ENCODE measurements at places on chromosomes 2 and 18.

DNA sequence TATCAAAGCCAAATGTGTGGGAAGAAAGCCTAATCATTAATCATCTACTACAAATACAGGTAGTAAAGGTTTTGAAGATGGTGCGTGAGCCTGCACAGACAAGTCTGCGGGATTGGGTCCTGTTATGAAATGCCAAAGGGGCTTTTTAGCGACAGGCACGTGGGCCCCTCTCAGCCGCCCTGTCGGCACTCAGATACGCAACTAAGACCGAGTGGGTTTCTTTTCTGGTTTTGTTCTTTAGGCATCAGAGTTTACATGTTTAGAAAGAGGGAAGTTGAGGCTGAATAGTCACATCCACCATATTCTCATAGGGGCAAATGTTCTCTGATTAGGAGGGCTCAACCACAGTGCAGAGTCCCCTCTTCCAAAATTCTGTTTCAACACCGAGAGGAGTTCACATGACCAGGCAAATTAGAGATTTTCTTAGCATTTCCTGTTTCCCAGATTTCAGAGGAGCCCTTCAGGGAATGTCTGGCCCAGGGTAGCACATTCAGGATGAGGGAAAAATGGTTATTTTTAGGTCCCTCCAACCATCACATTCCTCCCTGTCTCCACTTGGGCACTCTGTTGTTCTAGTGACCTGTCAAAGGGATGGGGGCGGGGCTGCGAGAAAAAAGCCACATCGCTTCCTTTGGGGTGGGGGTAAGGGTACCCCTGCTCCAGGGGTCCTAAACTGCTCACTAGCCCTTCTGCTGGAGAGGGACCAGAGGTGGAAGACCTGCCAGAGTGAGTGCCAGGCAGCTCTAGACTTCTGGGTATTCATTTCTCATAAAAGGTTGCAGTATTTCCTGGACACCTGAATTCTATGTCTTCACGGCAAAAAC, 159.2 kb downstream of the BCL2 start:
- no peak for DNase-seq

- DNase-seq, result no peak
These were observed 52.5 kb downstream of the KCNE4 start for GRCh38 chr2:223104336-223105132.

DNA sequence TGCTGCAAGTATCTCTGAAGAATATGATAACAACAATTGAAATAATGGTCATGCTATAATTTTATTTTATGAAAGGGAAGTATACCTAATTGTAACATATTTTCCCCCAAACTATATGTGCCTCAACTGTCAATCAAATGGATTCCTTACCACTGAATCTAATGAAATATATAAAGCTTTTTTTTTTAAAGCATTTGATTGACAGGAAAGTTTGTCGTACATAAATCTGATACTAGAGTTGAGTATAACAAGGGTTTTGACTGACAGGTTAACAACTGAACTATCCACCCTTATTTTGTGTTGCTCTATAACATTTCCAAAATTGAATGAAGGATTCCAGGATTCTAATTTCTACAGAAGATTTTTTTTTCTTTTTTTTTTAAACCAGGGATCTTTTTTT, 1333.3 kb upstream of the SLC39A10 start:
- no peak for DNase-seq

GRCh38 chr2:241798081-241798630, 10.8 kb upstream of the NEU4 start:
- no peak for DNase-seq

GRCh38 chr2:1219901-1220573, 193.2 kb upstream of the TPO start:
- DNase-seq, result no peak

- no peak for DNase-seq
These were observed 240.9 kb upstream of the APCDD1 start for GRCh38 chr18:10213526-10213925.

- DNase-seq, result no peak
These were observed 29.2 kb downstream of the PDIA6 start for GRCh38 chr2:10783421-10783820.

DNA sequence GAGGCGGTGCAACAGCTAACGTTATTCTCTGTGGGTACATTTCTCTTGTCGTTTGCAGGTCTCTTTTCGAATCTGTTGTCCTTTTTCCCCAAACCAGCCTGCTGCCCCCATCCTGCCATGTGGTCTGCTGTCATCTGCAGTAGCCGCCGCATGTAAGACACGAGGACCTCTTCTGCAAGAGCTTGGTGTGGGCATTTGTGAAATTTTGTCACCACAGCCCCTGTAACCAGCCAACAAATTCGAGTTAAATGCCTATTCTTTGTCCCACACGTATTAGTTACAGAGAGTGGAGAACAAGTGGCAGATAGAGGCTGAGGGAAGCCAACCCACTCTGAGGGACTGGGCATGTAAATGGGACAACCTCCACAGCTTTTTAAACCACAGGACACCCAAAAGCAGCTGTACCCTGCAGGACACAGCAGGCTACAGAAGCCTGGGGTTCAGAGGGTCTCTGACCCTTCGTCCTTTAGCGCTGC, 35.0 kb downstream of the ITGA6 start:
- DNase-seq, result no peak

DNA sequence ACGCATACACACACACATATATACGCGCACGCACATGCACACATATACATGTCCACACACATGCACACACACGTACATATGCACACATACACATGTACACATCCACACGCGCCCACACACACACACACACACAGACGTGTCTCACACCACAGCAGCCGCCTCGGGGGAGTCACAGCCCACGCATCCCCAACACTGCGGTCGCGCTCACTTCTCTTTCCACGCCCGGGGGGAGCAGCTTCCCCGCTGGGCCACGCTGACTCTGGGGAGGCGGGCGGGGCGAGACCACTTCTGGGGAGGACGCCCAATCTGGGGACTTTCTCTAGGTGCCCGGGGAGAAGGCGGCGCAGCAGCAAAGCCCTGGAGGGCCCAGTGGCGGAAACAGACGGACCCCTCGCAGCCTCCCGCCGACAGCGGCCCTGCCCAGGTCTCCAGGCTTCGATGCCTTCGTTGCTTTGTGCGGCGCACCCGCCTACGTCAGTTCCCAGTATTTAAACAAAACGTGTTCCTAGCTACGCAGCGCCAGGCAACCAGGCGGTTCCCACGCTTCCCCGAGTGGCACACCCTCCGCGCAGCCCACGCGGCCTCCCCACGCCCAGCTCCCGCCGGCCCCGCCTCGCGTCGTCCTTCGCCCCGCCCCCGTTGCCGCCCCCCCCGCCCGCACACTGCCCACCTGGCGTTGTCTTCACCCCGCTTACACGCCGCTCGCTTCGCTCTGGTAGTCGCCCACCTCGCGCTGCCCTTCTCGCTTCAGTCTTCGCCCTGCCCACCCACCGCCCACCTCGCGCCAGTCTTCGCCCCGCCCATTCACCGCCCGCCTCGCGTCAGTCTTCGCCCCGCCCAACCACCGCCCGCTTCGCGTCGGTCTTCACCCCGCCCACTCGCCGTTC, 810 bp upstream of the RBFA start:
- DNase-seq, result no peak

DNA sequence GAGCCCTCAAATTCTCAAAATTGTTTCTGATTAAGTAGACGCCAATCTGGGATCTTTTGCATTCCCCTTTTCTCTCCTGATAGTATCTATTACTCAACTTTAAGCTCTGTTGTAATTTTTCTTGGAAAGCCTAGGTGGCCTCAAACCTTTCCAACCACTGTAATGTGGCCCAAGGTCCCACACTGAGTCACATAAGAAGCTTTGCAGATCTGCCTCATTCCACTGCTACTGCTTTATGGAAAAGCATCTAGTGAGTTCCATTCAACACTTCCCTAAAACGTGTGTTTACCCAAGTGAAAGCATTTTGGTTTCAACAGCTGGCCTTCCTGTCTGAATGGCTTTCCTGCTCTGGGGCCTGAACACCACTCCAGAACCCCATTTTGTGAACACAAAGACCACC, 493.6 kb upstream of the SPHKAP start:
- no peak for DNase-seq

DNA sequence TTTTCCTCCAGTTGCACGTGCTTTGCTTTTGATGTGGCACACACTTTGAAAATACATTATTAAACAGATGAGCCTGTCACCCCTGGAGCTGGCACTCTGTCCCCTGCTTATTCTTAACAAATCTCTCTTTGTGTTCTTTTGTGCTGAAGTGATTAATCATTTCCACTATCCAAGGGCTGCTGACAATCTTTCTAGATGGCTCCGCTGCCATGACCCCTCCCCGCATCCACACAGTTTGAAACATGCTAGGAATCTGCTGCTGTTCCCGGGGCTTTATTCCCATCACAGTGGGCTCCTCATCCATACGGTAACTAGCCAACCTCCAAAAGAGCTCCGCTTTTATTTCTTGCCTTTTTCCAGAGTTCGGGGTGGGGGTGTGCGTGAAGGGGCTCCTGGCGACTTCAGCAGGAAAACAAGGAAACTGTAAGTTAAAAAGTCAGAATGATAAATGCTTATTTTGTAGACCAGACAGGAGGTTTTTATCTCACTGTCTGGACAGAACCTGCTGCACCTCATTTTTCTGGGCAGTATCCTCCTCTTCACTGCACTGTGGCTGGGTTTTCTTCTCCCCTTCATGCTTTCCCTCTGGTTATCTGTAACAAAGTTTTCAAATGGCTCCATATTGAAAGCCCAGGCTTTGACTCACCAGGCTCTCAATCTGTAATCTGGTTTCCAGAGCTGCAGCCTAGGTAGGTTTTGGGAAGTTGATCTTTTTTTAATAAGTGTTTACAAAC, 319.7 kb downstream of the AFF3 start:
- no peak for DNase-seq

- DNase-seq, result no peak
These were observed 53.6 kb upstream of the TMEM17 start for GRCh38 chr2:62559582-62559981.

DNA sequence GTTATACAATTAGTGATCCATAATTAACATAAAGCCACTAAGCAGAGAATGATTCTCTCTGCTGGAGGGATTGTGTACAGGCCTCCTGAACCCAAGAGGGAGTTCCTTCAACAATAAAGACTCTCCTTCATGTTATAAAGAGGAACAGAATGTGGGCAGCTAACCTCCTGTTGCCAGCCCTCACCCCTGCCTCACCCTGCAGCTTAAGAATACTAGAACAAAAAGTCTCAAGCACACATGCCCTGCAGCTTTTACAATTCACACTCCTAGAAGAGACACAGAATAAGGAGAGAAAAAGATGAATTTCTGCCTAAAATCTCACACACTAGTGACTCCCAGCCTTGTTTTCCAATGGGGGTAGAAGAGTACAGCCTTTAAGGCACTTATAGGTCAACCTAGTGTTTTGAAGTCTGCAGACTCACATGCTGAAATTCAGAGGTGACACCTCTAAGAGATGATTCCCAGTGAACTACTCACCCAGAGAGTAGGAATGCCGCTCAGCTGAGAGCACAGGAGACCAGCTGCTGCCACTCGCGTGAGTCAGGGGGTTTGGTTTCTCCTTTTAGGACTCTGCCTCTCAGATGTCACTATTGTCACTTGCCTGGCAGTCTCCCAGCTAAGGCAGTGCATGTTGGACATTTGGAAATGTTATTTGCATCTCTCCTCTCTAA, 32.5 kb upstream of the IL1RL1 start:
- no peak for DNase-seq

GRCh38 chr2:153235516-153235915, 243.0 kb downstream of the RPRM start:
- DNase-seq, result no peak

- DNase-seq, result no peak
These were observed 75.6 kb upstream of the ETAA1 start for GRCh38 chr2:67321588-67321903.

GRCh38 chr2:206442833-206443734, at the start of gene ADAM23:
Gene ADAM23 (plus strand): TSS chr2:206443532. CDS start chr2:206443867, 335 bp downstream.
- peak; percentile 85 for DNase-seq

DNA sequence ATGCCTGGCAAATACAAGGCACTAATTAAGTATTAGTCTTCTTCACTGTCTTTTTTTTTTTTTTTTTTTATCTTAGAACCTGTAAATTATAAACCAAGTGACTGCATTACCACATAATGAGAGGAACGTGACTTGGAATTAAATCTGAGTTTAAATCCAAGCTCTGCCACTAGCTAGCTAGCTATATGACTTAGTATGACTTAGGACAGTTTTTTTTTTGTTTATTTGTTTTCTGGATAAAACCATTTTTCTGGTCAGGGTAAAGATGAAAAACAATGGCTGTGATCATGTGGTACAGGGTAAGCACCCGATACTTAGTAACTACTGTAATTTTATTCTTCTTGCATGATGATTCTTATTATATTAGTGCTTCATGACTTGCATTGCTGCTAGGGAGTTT, 191.8 kb upstream of the LRRTM1 start:
- DNase-seq, result no peak

DNA sequence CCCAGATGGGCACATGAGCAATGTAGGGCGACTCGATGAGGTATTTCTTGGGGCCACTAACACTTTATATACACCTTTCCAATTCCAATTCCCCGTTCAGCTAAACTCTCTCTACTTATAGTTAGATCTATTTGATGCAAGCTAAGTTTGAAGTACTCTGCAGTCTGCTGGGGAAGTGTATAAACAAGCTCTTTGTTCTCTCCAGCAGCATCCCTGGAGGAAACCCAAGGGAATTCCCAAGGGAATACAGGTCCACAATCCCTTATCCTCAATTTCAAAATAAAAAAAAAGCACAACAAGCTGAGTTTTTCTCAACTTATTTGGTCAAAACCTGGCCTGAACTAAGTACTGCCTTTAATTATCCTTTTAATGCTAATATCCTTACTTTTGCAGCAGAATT, 433.3 kb downstream of the NBAS start:
- no peak for DNase-seq

DNA sequence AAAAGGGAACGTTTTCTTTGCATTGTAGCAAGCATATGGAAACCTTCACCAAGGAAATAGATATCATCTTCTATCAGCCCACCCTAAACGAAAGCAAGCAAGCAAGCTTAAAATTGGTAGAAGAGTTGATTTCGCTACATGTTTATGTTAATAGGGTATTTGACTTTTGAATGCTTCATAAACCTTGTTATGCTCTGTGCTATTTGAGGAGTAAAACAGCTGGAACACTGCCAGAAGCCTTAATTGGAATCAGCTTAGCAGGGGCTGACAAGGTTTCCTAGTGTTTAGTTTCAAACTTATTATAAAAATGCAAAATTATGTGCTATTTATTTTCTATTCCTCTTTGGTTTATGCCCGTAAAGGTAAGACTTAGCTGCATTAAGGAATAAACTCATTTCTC, 70.6 kb upstream of the LINC00305 start:
- no peak for DNase-seq

DNA sequence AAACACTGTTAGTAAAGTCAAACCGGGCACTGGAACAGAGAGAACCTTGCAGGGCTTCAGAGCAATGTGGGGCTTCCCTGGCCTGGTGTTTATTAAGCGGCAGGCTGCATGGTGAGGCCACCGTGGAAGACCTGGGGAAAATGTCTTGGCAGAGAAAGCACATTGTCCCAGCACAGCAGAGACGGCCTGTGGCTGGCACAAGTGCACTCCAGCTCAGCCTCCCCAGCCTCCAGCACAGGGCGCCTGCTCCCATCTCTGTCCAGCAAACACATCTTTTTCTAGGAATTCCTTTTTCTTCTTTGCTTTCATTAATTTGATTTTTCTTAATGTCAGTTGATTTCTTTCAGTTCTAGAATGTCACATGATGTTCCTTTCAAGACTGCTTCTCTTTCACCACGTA, 138.2 kb upstream of the NFATC1 start:
- no peak for DNase-seq

Measured in glutamatergic neuron (in vitro differentiated cells).